ENCODE measurements at places on chromosomes 5 and 9.

GRCh38 chr9:73121375-73121935 lies 30.2 kb upstream of the ANXA1 start:
- no peak for DNase-seq

DNA sequence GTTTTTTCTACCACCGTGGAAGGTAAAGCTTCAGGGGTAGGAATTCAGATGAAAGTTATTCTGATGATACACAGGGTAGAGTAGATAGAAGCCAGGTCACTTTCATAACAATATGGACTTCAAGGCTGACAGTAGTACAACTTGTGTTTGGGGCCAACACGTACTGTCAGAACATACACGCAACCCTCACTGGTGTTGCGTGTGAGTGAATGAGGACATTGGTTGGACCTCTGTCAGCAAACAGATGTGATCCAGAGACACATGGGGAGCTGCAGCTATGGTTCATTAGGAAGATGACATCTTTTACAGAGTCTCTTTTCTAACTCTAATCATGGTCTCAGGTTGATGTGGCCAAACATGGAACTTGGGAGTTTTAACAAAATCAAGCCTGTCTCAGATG lies 70.1 kb upstream of the MOCS2 start:
- DNase-seq: no peak

DNA sequence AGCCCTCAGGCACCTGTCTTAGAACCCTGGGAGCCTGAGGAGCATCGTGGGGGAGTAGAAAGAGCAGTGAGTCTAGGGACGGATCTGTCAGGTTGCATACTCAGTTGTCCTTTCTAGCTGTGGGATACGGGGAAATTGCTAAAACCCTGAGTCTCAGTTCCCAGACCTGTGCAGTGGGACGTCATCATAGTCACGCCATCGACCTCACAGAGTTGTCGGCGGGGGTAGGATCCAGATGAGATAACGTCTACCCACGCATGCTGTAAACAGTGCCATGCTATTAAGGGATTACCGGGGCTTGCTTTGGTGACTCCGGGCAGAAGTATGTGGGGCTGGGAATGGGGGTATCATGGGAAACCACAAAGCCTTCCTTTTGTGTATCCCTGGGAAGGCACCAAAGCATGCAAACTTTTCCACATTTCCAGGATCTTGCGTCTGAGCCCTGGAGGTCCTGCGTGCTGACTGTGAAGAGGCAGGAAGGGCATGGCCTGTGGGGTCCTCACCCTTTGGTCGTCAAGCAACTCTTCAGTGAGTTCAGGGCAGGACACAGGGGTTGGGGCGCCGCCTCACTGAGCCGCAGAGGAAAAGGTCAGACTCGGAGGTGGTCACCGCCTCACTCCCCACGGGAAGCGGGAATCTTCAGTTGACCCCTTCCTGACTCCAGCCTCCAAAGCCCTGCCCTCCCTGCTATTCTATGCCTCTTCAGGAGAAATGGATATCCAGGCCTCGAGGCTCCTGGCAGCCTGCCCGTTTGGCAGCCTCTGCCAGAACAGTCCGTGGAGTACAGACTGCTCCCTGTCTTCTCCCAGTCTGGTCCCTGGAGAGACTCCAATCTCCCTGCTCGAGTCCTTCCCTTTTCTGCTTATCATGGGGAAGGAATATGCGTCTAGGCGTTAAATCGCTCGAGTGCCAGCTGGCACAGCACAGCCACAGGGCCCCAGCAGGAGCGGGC lies 186.8 kb upstream of the KLF9 start:
- DNase-seq: peak; percentile 21

DNA sequence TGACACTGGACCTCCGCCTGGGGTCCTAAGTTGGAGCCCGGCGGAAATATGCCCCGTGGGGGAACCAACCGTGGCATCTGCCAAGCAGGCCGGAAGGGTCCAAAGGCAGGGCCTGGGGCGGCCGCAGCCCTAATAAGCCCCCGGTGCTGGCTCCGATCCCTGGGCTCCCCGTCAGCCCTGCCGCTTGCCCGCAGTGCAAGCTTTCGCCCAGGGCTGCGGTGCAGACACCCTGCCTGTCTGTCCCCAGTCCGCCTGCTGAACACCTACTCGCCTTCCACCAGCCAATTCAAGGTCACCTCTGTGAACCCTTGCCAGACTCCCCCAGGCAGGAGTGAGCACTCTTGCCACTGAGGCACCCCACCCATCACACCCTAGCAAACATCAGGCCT lies 502 bp upstream of the PTGR1 start:
- no peak for DNase-seq

- DNase-seq: no peak
These were observed 25.1 kb upstream of the UBE2QL1 start for GRCh38 chr5:6423327-6424109.

- DNase-seq: no peak
These were observed 8.7 kb downstream of the CLTB start for GRCh38 chr5:176407456-176408251.

GRCh38 chr5:113612060-113612496 lies 98.6 kb downstream of the YTHDC2 start:
- peak; percentile 39 for DNase-seq

GRCh38 chr9:18606281-18606680 lies 132.3 kb downstream of the ADAMTSL1 start:
- no peak for DNase-seq

DNA sequence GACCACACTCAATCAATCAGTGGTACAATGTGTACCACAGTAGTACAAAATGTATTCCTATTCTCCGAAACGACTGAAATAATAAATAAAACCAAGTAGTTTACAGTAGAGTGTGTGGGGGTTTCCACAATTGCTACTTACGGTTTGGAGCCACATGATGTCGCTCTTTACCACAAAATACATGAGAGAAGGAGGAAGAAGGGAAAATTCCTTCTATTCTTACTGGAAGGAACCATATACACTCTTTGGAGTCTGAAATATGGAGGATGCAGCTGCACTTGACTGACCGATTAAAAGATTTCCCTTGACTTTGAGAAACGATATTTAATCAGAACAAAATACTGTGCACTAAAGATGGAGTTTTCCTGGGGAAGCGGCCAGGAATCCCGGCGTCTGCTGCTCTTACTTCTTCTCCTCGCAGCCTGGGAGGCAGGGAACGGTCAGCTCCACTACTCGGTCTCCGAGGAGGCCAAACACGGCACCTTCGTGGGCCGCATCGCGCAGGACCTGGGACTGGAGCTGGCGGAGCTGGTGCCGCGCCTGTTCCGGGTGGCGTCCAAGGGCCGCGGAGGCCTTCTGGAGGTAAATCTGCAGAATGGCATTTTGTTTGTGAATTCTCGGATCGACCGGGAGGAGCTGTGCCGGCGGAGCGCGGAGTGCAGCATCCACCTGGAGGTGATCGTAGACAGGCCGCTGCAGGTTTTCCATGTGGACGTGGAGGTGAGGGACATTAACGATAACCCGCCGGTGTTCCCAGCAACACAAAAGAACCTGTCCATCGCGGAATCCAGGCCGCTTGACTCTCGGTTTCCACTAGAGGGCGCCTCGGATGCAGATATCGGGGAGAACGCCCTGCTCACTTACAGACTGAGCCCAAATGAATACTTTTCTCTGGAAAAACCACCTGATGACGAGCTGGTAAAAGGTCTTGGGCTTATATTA lies at the start of gene PCDHA4:
Gene PCDHA4, plus strand, starts transcription at position 235 of the 942 bp plus-strand sequence.
- DNase-seq: peak; percentile 14

DNA sequence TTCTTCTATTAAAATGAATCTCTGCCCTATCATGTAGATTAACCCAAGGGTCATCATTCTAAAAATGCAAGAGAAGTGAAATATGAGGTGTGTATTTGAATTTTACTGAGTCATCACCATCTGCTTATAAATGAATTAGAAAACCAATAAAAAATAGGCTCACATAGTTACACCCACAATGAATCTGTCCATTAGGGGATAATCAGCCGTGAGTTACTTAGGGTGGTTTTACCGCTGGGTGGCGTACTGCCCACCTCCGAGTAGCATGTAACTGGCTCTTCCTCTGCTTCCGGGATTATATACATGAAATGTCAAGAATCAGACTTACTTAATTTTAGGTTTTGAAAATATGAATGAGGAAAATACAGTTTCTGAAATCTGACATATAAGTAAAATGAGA lies 332.9 kb upstream of the CCNG1 start:
- no peak for DNase-seq

- no peak for DNase-seq
These were observed 119.9 kb downstream of the CEMIP2 start for GRCh38 chr9:71648453-71648852.

DNA sequence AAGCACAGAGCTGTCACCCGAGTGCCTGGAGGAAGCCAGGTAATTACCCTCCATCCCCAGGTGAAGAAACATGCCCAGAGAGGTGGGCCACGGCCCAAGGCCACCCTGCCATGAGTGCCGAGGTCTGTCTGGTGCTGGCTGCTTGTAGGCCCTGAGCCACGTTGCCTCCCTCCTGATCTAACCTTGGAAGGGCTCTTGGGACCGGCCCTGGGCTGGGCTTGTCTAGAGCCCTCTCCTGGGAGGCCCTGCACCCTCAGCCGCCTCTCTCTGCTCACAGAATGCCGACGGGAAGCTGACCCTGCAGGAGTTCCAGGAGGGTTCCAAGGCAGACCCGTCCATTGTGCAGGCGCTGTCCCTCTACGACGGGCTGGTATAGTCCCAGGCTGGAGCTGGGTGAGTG lies 39.4 kb upstream of the HMCN2 start:
- no peak for DNase-seq

DNA sequence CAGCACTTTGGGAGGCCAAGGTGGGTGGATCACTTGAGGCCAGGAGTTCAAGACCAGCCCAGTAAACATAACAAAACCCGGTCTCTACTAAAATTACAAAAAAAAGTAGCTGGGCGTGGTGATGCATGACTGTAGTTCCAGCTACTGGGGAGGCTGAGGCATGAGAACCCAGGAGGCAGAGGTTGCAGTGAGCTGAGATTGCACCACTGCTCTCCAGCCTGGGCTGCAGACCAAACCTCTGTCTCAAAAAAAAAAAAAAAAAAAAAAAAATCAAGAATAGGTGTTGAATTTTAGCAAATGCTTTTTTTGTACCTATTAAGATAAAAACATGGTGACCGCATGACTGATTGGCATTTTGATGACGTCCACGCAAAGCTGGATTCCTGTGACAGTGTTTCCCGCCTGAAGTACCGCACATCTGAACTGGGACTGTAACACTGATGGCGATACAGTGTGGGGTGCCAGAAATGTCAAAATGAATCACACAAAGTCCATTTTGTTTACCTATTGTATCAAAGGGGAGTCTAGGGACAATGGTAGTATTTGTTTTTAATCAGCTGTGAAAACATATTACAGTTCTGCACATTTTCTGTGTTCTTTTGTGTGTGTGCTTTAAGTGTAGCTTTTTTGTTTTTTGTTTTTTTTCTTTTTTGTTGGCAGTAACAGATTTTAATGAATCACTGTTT lies 23.2 kb upstream of the TBC1D9B start:
- no peak for DNase-seq

GRCh38 chr5:133059621-133060020 lies 7.8 kb downstream of the HSPA4 start:
- DNase-seq: no peak

- DNase-seq: no peak
These were observed 10.5 kb upstream of the SCGB3A1 start for GRCh38 chr5:180601591-180602480.

- peak; percentile 54 for DNase-seq
These were observed 524.3 kb downstream of the PSAT1 start for GRCh38 chr9:78821126-78821822.

GRCh38 chr5:104573949-104574709 lies 1011.5 kb upstream of the NUDT12 start:
- DNase-seq: no peak

DNA sequence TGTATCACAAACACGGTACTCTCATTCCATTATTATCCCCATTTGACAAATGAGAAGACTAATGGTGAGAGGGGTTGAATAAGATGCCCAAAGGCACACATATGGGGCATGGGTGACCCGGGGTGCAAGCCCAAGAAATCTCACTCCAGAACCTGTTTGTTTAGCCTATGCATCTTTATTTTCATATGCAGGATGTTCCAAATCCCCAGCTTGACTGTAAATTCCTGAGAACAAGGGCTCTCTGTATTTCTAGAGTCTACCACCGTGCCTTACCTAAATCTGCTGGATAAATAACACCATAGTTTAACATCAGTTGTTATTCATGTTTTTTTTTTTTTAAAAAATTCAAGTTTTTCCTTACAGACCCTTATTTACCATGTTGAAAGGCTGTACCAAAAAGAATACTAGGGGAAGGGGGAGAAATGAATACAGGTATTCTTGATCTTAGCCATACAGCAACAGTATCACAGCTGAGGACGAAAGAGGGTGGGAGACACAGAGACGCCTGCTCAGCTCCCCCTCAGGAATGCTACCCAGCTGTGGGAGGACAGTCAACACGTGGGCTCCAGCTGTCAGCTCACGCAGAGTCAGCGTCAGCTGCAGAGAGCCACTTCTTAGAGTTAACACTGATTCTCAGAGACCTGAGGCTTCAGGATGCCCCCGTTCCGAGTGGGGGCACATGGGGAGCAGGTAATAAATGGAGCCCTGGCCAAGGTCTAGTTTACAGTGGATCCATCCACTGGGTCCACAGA lies 86.6 kb downstream of the MED27 start:
- no peak for DNase-seq

GRCh38 chr9:137582286-137582860 lies 3.6 kb upstream of the DPH7 start:
- peak; percentile 41 for DNase-seq

DNA sequence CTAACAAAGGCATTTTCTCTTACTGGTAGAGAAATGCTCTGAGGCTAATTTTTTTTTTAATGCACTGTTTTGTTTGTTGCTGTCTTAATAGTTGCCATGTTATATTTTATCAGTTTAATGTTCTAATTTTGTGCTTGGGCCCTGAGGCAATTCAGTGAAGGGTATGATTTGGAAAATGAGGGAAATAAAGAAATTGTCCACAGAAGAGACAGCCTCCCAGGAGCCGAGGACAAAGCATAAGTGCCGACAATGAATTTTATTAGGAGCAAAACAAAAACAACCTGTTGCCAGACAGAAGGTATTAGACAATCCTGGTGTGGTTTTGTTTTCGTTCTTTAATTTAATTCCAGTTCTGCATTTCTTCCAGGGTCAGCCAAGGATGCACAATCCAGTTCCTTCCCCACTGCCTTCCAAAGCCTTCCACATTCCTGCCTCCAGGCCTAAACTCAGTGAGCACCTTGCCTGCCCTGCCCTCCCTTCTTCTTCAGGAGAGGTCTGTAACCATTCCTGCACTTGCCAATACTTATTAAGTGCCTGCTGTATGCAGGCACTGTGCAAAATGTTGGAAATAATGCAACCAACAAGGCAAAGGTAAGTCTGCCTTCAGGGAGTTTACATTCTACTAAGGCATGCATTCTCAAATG lies 4.3 kb upstream of the TCOF1 start:
- no peak for DNase-seq

DNA sequence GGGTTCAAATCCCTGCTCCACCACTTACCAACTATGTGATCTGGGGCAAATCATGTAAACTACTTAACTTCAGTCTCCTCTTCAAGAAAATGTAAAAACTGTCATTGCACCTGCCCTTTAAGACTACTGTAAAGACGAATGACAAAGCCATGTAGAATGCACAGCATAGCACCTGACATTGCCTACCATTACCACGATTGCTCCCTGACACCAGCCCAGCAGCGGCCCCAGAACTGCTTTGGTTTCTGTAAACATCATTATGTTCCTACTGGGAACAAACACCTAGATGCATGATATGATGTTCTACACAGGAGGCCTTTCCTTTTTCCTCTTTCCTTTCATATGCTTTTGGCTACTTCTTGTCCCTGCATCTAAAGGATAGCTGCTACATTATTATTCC lies 23.1 kb upstream of the PLPP6 start:
- DNase-seq: no peak

GRCh38 chr5:133406208-133406976 lies 205.9 kb downstream of the FSTL4 start:
- DNase-seq: no peak

GRCh38 chr5:44574678-44575077 lies 185.5 kb upstream of the FGF10 start:
- no peak for DNase-seq

GRCh38 chr5:14326035-14326903 lies 183.1 kb downstream of the TRIO start:
- no peak for DNase-seq
